ENCODE measurements at places on chromosomes 11 and 22. TPM values are rescaled to one million over a fixed set of nuclear protein-coding genes. Genes with fewer than 3 reads are reported as not detected.

CNGA4 gene
- 0.19 TPM for total RNA-seq

WNT7B gene
- not detected for total RNA-seq

HBB gene
- total RNA-seq, result 89.7 TPM

OR10G7 gene
- not detected for total RNA-seq

NXPE2 gene
- total RNA-seq, result not detected

PDE2A gene
- 36.9 TPM for total RNA-seq

Data from right cardiac atrium (tissue), 5 donors.